Activated naive CD4-positive, alpha-beta T cell treated with anti-CD3 and anti-CD28 coated beads for 36 hours (primary cell): ENCODE measurements at places on chromosomes 11 and 22.

- DNase-seq, result no peak
Observed at GRCh38 chr11:134449051-134449450, 37.0 kb upstream of the B3GAT1 start.

GRCh38 chr11:116740741-116741140 lies 32.0 kb downstream of the BUD13 start:
- DNase-seq, result no peak

GRCh38 chr11:102196816-102197215 lies 86.6 kb downstream of the YAP1 start:
- no peak for DNase-seq

DNA sequence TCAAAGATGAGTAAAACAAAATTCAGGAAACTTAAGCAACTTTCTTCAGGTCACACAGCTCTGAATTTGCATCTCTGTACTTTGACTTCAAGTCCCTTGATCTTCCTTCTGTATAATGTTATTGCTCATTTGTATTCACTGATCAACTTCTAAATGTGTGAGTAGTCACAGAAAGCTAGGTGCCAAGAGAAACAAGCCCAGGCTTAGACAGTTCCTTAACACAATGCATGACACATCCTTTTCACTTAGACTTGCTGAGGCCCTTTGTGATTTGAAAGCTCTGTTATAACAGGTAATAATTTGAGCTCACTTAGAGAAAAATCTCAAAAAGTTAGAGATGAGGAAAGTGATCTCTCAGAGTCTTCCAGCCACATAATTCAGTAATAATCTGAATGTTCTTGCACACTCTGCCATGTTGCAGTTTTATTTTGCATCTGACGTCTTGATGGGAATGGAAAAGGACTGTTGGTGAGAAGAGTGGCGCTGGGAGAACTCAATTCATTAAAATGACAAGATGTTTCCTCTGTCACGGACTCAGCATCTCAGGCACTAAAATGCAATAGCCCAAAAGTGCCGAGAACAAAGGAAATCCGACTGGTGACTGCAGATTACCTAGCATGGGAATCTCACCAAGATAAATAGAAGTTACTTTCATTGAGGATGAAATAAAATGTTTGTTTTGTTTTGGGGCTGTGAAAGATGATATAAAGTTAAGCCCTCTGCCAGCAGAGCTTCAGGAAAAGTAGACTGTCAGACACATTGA lies 665.3 kb downstream of the OPCML start:
- no peak for DNase-seq

DNA sequence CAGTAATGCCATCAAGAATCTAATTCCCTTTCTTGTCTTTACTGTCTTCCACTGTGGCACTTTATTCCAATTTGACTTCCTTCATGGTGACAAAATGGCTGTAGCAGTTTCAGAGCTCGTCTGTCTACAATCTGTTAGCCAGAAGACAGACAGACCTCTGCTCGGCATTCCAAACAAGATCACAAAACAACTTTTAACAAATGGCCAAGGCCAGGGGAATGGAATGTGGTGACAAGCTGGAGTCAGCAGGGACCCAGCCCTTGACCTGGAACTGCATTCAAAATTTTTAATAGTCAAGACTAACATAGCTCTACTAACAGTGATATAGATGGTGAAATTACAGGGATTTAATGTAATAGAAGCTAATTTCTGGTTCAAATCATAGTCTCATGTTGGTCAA lies 637.2 kb downstream of the ETS1 start:
- DNase-seq, result no peak

GRCh38 chr11:134571301-134571700 lies 159.3 kb upstream of the B3GAT1 start:
- no peak for DNase-seq

- DNase-seq, result no peak
Observed at GRCh38 chr11:122778148-122778547, 60.2 kb upstream of the CRTAM start.

DNA sequence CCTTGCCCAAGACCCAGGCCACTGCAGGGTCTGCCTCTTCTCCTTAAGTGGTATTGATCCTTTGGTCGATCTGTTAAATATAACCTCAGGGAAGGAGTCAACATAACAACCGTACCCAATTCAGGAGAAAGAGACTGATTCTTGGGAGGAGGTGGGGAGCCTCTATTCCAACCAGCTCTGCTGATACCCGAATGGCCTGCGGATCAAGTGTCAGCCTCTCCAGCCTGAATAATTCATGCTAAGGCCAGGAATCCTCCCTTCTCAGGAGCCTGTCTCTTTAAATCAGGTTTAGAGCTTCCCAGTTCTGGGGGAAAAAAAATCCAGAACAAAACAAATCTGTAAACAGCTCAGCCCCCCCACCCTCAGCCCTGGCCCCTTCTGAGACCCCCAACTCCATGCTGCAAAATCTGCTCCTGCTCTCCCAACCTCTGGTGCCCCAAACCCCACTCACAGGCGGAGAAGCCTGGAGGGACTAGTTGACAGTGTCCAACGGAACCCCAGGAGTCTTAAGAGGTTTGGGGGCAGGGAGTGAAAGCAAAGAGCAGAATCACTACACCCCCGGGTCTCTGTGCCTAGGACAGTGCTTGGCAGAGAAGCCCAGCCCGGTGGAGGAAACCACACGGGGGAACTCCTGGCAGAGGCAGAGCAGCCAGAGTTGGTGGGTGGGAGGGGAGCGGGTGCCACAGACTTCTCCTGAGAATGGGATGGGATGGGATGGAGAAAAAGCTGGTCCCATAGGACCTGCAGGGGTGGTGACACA lies 863 bp upstream of the TPBGL start:
- DNase-seq, result no peak

GRCh38 chr11:47407746-47408590 lies at the start of gene SLC39A13:
TSS of gene SLC39A13 (plus strand) at chr11:47408590. CDS start at chr11:47410095, 1,505 bp downstream.
- DNase-seq, result peak; percentile 91

DNA sequence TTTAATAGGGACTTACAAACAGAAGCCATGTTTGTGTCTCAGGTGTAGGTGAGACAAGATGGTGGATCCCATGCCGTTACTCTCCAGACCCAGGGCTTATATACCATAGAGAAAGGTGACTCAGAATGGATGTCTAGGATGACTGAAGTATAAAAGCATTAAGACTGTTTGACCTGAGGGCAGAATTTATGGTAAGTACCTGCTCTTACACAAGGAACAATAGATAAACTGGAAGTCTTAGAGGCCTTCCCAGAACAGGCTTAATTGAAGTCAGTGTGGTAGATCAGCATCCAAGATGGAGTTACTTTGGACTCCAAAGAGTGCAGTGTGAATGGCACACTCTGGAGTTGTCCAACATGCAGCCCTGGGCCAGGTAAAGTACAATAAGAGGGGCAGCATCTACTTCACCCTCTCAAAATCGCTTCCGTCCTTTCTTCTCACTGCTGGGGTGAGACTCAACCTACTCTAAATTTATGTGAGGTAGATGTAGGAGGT lies 387.0 kb upstream of the DDI1 start:
- no peak for DNase-seq

DNA sequence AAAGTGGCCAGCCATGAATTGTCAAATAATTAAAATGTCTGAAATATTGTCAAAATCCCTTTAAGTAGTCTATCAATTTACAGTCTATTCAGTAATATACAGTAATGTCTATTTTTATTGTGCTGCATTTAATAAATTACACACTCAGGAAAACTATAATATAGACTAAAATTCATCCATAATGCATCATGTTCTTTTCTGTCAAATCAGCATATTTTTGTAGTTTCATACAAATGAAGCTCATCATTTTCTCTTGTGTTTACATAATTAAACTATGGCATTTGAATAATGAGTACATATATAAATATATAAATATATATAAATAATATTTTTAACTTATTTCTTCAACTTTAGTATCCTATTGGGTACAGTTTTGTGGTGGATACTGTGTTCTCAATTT lies 868.7 kb upstream of the CHORDC1 start:
- DNase-seq, result no peak

DNA sequence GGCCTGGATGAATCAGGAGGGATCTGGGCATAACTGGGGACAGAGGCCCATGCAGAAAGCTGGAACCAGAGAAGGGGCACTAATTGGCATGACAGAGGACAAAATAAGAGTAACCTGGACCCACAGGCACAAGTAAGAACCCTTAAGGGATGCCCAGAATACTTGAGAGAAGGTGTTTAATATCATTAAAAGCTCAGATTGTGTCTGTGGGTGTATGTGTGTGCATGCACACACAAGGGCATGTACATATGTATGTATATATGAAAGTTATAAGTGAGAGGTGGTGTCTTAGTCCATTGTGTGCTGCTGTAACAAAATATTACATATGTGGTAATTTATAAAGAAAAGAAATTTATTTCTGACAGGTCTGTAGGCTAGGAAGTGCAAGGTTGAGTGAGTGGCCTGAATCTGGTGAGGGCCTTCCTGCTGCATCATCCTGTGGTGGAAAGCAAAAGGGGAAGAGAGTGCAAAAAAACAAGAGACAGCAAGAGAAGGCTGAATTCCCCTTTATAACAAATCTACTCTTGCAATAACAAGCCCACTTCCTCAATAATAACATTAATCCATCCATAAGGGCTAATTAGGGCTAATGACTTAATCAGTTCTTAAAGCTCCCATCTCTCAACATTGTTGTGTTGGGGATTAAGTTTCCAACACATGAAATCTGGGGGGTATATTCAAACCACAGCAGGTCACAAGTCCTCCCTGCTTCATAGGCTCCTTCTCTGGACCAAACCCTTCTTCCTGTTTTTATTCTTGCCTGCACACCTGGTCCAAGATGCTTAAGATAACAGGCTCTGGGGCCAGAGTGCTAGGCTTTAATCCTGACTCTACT lies 68.3 kb upstream of the POU2AF2 start:
- DNase-seq, result no peak

DNA sequence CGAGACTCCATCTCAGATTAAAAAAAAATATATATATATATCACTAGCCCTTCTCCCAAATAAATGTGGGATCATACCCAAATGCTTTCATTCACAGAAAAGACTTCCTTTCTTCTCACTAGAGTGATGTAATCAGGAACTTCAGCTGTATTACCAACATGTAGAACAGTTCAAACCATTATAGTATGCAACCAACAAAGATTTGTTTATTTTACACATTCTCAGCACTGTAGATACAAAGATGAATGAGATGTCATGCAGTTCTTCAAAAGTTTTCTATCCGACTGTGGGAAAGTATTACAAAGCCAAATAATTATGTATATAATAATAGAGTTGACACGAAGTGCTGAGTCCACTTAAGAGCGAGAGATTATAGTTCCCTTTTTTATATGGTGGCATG lies 22.2 kb upstream of the ZNF143 start:
- DNase-seq, result no peak

DNA sequence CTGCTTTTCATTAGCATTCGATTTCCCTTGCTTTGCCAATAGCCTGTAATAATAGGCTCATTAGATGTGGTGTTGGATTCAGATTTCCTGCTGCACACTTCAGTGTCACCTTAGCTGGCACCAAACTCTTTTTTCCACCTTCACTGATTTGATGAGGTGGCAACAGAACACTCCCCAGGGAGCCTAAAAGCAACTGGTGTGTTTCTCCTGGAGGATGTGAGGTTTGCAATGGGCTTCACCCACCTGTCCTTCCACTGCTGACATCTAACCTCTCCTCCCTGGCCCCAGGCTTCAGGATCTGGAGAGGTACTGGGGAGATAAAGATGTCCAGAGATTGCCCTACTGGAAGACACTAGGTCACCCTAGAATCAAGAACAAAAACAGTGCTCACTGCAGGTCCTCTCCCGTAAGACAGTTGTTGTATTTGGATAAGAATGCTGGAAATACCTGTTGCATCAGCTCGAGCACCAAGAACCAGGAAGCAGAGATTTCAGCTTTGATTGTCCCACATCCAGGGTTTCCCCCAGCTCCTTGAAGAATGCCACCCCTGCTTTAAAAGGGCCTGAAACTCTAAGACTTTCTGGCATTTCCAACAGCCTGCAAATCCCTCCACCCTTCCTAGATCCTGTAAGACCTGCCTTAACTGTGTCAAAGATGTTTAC lies 96.9 kb downstream of the SLC1A2 start:
- DNase-seq, result no peak

DNA sequence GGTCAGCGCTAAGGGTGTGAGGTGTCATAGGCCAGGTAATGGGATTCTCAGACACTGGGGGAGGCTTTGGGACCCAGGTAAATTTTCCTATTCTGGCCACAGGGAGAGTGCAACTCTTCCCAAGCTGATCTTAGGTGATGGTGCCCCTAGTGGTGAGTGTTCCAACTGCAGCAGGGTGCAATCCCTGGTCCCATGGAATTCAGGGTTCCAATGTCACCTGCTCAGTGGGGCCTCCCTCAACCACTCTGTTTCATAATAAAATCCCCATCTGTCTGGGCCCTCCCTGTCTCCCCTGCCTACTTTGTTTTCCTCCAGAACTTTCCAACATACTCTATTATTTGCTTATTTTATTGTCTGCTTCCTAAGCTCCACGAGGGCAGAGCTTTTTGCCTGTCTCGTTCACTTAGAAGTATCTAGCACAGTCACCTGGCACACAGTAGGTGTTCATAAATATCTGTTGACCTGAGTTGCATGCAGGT lies 2.9 kb upstream of the SGSM1 start:
- DNase-seq, result peak; percentile 76

DNA sequence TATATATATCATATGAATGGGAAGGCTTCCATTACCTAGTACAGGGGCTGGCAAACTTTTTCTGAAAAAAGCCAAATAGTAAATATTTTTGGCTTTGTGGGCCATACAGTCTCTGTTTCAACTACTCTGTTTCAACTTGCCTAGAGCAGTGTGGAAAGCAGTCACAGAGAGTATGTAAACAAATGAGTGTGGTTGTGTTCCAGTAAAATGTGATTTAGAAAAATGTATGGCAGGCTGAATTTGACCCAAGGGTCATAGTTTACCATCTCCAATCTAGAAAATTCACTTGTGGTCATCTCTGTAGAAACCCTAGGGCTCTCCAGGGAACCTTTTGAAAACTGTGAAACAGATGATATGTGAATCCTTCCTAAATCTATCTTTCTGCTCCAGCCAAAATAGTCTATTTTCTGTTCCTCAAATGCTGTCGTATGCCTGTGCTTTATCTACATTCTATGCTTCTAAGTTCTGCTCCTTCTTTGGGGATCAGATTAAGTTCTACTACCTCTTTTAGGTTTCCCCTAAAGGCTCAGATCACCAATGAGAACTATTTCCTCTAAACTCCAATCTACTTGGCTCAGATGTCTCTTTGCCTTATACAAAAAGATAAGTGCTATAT lies 356.2 kb downstream of the METTL15 start:
- no peak for DNase-seq
